ENCODE measurements at places on chromosomes 7 and 10. TPM values are rescaled to one million over a fixed set of nuclear protein-coding genes. Genes with fewer than 3 reads are reported as not detected.

- DNase-seq = no peak
- no peak overlapping the region for H3K4me3 ChIP-seq
Observed at GRCh38 chr7:128948976-128949760, 11.4 kb downstream of the IRF5 start.

- H3K27me3 ChIP-seq = no peaks in the 10 kb centered on the region
- H3K27ac ChIP-seq = no peak overlapping the region
- no peak for DNase-seq
- H3K36me3 ChIP-seq = no peaks in the 10 kb centered on the region
- H3K4me3 ChIP-seq = no peak overlapping the region
Observed at GRCh38 chr10:1635340-1635739, 102.0 kb downstream of the ADARB2 start.

DNA sequence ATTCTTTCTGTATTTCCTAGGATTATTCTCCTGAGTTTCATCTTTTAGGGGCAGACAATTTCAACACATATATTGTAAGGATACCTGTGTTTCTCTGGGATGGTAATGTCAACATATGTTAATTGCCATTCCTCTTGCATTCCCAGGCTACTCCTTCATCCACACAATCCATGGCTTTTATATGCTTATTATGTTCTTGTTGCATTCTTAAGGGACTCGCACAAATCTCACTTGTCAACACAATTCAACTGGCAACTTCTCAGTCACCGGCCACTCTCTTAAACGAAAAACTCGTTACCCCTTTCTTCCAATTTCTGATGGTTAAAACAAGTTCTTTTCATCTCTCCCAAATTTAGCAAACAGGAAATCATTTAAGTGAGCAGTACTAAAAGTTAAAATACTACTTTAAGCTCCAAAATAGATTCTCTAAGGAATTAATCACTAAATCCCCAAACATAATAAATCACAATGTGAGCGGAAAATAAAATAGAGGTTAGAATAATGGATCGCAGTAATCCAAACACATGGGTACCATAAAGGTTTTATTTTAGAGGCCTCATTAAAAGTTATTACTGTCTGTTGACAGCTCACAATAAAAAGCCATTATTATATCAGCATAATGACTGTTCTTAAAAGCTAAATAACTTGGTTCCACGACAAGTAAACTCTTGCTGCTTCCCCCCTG lies 223.2 kb downstream of the ELMO1 start:
- no peaks in the 10 kb centered on the region for H3K27me3 ChIP-seq
- no peaks in the 10 kb centered on the region for H3K36me3 ChIP-seq
- no peaks in the 10 kb centered on the region for H3K4me1 ChIP-seq
- no peak overlapping the region for H3K4me3 ChIP-seq
- no peak overlapping the region for H3K27ac ChIP-seq

- H3K27me3 ChIP-seq = no peaks in the 10 kb centered on the region
- peaks cover 15% of the 10 kb centered on the region for H3K4me1 ChIP-seq
- peak overlapping the region; percentile 92 for H3K4me3 ChIP-seq
- peak; percentile 59 for DNase-seq
- H3K27ac ChIP-seq = peak overlapping the region; percentile 97
Observed at GRCh38 chr10:104337521-104337984, 712 bp downstream of the ITPRIP start.

DNA sequence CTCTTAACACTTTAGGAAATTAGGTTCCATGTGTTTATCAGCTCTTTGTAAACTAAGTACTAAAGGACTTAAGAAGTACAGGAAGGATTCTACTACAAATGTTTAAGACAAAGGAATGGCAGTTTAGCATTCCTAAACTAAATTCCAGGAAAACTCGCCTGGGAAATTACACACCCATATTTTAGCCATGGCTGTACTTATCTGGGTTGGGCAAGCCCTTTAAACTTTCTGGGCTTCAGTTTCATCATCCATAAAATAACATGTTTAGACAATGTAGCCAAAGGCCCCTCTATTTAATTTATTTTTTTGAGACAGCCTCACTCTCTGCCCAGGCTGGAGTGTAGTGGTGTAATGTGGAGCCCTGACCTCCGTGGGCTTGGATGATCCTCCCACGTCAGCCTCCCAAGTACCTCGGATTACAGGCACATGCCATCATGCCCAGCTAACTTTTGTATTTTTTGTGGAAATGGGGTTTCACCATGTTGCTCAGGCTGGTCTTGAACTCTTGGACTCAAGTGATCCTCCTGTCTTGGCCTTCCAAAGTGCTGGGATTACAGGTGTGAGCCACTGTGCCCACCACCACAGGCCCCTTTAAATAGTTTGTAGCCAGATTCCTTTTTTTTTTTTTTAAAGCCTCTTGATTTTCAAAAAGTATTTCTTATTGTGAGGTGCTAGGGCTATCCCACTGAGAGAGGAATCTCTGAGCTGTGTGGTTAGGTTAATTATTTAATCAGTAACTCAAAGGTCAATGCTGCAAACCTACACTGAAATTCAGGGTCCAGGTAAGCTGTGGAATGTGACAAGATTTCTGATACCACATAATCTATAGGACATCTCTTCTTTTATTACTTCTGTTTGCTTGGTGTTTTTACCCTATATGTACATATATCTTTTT lies 32.1 kb downstream of the TMEM60 start:
- H3K27ac ChIP-seq = no peak overlapping the region
- no peak overlapping the region for H3K4me3 ChIP-seq
- no peaks in the 10 kb centered on the region for H3K4me1 ChIP-seq

DNA sequence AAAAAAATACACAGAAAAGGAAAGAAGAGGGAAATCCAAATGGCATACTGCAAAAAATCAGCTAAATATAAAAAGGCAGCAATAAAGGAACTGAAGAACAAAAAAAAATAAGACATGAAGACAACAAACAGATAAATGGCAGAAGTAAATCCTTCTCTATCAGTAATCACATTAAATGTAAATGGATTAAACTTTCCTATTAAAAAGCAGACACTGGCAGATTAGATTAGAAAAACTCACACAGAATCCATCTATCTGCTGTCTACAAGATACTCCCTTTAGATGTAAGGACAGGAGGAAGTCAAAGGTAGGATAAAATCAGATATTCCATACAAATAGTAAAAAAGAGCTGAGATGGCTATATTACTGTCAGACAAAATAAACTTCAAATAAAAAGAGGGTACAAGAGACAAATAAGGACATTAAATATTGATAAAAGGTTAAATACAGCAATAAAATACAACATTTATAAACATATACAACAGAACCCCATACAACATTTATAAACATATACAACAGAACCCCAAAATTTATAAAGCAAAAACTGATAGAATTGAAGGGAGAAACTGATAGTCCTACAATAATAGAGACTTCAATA lies 51.4 kb downstream of the CFAP70 start:
- H3K4me3 ChIP-seq = no peak overlapping the region
- no peak overlapping the region for H3K27ac ChIP-seq
- no peak for DNase-seq
- H3K4me1 ChIP-seq = no peaks in the 10 kb centered on the region
- H3K36me3 ChIP-seq = no peaks in the 10 kb centered on the region

GRCh38 chr7:142098004-142098403 lies 13.5 kb upstream of the MGAM2 start:
- H3K4me3 ChIP-seq = no peak overlapping the region
- DNase-seq = no peak
- H3K27me3 ChIP-seq = no peaks in the 10 kb centered on the region
- no peak overlapping the region for H3K27ac ChIP-seq

DNA sequence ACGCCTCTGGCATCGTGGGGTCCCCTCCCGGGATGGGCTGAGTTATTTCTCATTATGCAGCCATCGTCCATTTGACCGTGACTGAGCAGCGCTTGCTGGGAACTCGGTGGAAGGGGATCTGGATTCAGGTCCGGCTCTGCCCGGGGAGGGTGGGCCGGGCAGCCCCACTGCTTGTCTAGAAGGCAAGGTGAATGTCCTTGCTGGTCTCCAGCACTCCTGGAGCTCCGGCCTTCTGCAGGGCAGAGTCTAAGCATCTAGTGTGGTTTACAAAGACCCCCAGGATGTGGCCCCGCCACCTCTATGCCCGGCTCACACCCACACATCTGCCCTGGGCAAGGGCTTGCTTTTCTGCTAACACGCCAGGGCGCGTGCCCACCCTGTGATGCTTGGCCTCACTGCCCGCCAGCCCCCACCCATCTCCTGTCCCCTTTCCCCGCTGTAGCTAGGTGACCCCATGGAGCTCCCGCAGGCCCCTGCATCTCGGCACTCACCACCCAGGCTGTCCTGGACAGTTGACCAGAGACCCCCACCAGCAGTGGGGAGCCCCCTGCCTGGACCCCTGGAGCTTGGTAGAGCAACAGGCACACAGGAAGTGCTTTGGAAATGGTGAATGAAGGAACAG lies 151.0 kb upstream of the CHST15 start:
- no peak overlapping the region for H3K4me3 ChIP-seq
- H3K36me3 ChIP-seq = no peaks in the 10 kb centered on the region
- H3K27me3 ChIP-seq = no peaks in the 10 kb centered on the region
- DNase-seq = no peak

- DNase-seq = no peak
- H3K4me3 ChIP-seq = no peak overlapping the region
- H3K27ac ChIP-seq = no peak overlapping the region
- no peaks in the 10 kb centered on the region for H3K27me3 ChIP-seq
- no peaks in the 10 kb centered on the region for H3K36me3 ChIP-seq
Observed at GRCh38 chr7:19464241-19464640, 244.6 kb downstream of the POLR1F start.

DNA sequence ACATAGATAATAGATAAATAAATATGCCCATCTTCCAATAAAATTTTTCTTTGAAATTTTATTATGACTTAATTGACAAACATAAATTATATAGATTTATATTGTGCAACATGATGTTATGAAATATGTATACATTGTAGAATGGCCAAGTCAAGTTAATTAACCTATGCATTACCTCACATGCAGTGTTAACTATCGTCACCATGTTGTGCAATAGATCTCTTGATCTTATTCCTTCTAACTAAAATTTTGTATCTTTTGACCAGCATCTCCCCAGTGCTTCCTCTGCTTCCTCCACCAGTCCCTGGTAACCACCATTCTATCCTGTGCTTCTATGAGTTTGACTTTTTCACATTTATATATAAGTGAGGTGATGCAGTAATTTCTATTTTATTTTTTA lies 259.6 kb downstream of the SUGCT start:
- DNase-seq = no peak
- no peak overlapping the region for H3K27ac ChIP-seq
- no peak overlapping the region for H3K4me3 ChIP-seq
- no peaks in the 10 kb centered on the region for H3K36me3 ChIP-seq
- no peaks in the 10 kb centered on the region for H3K4me1 ChIP-seq

DNA sequence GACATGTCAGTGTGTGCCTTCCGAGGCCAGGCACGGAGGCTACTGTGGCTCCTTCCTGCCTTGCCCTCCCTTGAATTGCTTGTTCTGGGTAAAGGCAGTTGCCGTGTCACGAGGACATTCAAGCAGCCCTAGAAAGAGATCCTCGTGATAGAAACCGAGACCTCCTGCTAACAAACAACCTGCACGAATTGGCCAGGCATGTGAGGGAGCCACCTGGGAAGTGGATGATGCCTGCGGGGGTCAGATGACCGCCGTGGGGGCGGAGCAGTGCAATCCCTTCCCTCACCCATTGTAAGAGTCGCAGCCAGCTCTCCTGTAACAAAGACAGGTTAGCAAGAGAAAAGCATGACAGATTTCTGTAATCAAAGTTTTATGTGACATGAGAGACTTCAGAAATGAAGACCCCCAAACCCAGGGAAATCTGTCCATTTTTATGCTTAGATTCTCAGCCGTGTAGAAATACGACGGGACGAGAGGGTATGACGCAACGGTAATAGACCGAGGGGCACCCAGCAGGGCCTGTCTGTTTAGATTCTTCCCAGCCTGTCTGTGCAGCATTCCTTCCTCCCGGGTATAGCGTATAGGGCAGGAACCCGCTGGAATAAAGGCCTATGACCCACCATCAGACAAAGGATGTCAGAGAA lies 241.7 kb downstream of the GATA3 start:
- no peak for DNase-seq
- no peaks in the 10 kb centered on the region for H3K4me1 ChIP-seq

- H3K27ac ChIP-seq = no peak overlapping the region
- DNase-seq = no peak
- H3K27me3 ChIP-seq = no peaks in the 10 kb centered on the region
- no peaks in the 10 kb centered on the region for H3K36me3 ChIP-seq
Observed at GRCh38 chr7:150566123-150566522, 1.1 kb upstream of the GIMAP4 start.

GRCh38 chr7:91320366-91321078 lies 56.3 kb downstream of the FZD1 start:
- no peaks in the 10 kb centered on the region for H3K36me3 ChIP-seq
- H3K27ac ChIP-seq = no peak overlapping the region
- H3K27me3 ChIP-seq = no peaks in the 10 kb centered on the region
- H3K4me3 ChIP-seq = no peak overlapping the region

GRCh38 chr10:17801507-17801906 lies 7.6 kb upstream of the MRC1 start:
- no peak overlapping the region for H3K4me3 ChIP-seq
- H3K4me1 ChIP-seq = no peaks in the 10 kb centered on the region
- H3K27me3 ChIP-seq = no peaks in the 10 kb centered on the region
- H3K36me3 ChIP-seq = no peaks in the 10 kb centered on the region

DNA sequence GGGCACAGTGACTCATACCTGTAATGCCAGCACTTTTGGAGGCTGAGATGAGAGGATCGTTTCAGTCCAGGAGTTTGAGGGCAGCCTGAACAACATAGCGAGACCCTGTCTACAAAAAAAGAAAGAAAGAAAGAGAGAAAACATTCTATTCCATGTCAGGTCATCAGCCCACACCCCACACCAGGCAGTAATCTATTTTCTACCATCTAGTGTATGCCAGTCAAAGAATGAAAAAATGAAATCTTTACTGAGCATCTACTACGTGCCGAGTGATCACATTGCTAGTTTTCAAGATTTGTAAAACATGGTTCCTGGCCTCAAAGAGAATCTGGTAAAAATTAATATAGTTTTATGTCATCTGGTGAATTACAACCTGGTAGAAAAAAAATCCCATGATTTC lies 3.1 kb upstream of the EPHB4 start:
- H3K4me3 ChIP-seq = no peak overlapping the region
- H3K27ac ChIP-seq = no peak overlapping the region
- no peaks in the 10 kb centered on the region for H3K36me3 ChIP-seq
- no peaks in the 10 kb centered on the region for H3K27me3 ChIP-seq
- DNase-seq = no peak
- peaks cover 6% of the 10 kb centered on the region for H3K4me1 ChIP-seq

- H3K4me1 ChIP-seq = no peaks in the 10 kb centered on the region
- no peaks in the 10 kb centered on the region for H3K27me3 ChIP-seq
- no peak for DNase-seq
- no peaks in the 10 kb centered on the region for H3K36me3 ChIP-seq
- no peak overlapping the region for H3K27ac ChIP-seq
Observed at GRCh38 chr10:71632200-71632820, 87.3 kb downstream of the C10orf105 start.

The CAMK1D gene
- total RNA-seq = 11.7 TPM

Data from ovary (tissue), 10 donors.